ENCODE measurements at places on chromosomes 3 and 15.

DNA sequence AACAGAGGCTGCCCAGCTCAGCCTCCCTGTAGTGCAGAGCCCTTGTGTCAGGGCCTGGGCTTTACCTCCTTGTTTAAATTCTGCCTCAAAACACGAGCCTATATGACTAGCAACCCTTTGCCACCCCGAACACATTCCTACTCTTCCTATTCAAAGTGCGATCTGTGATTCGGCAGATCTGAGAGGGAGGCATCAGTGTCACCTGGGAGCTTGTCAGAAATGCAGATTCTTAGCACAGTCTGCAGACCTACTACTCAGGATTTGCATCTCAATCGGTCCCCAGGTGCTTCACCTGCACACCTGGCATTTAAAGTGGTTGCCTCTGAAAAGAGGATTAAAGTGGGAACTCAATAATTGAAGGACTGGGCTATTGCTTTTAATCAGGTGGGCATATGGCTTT lies 273.2 kb upstream of the TOPAZ1 start:
- DNase-seq, result no peak

DNA sequence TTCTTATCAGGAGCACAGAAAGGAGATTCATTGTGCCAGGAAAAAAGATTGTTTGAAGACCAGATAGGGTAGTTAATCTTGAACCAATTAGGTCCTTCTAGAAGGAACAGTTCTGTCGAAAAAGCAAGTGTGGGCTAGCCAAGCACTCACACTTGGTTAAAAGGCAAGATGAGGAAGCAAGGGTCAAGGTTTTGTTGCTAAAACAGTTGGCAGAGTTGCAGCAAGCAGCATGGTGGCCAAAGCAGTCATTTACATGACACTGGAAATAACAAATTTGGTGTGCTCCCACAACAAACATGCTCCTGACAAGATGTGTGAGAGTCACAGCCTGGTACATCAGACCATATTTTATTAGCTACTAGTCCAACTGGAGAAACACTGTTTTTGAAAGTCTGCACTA lies 228.0 kb upstream of the CFAP20DC start:
- no peak for DNase-seq

DNA sequence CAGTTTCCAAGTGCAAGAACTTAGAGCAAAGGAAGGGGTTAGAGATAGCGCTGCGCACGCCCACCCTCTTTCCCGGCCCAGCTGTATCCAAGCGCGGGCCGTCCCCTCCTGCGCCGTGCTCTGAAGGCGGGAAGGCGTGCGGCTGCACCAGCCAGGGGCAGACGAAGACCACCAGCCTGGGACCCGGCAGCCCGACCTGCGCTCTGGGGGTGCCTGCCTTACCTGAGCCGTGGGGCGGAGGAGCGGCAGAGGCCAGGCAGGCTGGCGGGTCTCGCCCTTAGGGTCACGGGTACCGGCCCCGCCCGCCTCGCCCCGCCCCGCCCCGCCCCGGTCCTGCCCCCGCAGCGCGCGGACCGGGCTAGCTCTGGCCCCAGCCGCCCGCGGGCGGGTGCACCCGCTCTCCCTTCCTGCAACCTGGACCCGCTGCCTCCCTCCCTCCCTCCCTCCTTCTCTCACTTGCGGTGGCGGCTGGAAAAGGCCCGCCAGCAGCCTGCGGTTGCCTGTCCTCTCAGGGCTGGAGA lies at the start of gene WDR72:
Gene WDR72, minus strand, starts transcription at position 253 of the 521 bp plus-strand sequence. CDS start 26,514 bp downstream, outside the sequence.
- DNase-seq, result no peak

DNA sequence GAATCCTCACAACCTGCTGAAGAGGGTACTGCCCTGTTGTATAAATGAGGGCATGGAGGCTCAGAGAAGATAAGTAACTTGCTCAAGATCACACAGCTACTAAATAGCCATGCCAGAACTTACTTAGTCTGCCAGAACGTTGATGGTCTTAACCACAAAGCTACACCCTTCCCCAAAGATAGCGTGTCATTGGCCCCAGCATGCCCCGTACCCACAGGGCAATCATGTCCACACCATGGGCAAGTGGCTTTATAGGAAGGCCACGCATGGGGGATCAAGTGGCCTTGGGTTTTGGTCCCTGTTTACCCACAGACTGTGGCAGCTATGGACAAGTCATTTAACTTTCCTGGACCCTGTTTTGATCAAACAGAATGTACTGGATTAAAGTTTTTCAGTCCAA lies 15.9 kb upstream of the ARHGEF3 start:
- no peak for DNase-seq

- DNase-seq, result peak; percentile 13
Measured at GRCh38 chr3:160810362-160811236, 54.6 kb downstream of the PPM1L start.

DNA sequence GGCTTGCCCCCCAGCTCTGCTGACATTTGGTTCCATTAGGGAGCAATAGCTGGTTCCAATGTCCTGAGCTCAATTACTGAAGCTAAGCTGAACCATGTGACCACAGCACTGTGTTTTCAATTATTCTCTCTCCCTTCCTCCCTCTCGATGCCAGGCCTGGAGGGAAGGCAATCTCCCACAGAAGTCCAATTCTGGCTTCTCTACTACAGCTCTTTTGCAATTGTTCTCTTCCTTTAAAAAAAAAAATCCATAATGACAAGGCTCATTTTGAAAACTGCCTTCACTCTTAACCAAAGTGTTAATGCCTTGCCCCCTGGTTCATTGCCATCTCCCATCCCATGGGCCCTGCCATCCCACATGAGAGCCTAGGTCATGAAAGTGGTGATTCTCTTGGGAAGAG lies 24.8 kb downstream of the IL16 start:
- no peak for DNase-seq

- DNase-seq, result peak; percentile 96
Measured at GRCh38 chr3:112605285-112605684, 35.7 kb downstream of the CCDC80 start.

- peak; percentile 60 for DNase-seq
Measured at GRCh38 chr15:40108061-40108854, 421 bp downstream of the BMF start.

DNA sequence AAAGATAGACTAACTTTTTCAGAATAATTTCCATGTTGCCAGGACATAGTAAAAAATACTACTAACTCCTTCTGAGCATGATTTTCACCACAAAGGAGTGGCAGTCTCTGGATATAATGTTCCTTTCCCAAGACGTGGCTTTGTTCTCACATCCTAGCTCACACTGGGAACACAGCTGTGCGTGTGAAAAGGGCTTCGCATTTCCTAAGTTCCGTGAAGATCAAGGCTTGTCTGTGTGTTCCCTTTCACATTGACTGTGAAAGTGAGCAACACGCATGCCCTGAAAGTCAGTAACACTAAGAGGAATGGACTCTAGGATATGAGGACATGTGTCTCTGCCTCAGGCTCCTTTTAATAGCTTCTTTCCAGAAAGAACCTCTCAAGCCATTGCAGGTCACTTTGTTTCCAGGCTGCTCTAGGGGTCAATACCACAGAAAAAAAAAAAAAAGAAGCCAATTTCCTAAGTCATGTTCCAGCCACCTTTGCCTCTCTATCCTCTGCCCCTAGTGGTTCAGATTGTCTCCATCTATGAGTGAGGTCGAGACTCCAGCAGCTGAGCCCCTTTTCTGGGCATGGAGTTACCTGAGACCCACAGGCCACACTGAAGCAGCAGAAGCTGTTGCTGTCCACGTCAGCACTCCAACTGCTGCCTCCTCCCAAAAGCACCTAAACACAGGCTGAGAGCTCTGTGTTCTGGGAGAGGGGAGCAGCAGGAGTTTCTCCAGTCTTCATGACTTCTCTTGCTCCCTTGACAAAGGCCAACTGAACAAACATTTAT lies 355.9 kb downstream of the RSL24D1 start:
- no peak for DNase-seq

DNA sequence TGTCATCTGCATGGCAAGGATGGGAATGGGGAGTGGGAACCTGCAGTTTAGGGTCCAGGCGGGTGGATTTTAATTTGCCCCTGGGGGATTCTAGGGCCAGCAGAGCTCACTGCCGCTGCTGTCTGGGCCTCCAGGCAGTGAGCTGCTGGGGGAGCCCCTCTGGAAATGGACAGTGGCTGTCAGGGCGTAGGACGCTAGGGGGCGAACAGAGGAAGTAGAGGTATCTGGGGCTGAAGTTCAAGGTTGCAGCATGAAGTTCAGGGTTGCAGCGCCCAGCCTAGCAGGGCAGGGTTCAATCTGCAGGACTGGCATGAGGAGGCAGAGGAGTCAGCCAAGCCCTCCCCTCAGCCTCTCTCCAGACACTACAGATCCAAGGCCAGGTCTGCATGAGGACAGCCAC lies 49.5 kb downstream of the APBA2 start:
- DNase-seq, result peak; percentile 22

GRCh38 chr3:187709155-187709554 lies 6.8 kb upstream of the RTP2 start:
- no peak for DNase-seq
